Esophagus mucosa (tissue), 1 donor: ENCODE measurements at places on chromosomes 1 and 21.
A peak's percentile ranks its signal among the peaks of the same experiment; 100 is the strongest.

DNA sequence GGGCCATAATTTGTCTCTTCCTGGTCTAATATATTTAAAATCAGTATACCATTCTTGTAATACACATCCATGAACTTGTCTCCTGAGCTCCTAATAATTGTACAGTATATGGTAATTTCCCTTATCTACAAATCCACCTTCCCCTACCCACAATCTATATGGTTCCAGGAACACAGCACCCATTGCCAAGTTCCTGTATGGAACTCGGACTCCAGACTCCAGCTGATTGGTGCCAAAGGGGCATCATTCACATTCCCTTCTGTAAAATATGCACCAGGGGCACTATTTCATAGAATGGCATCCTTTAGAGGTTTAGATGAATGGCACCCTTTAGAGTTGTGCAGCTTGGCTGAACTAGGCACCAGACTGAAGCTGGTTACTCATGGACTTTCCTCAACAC is 58.8 kb upstream of the ZSWIM5 start:
- no peak for ATAC-seq

GRCh38 chr1:248837045-248837780 is 811 bp upstream of the ZNF672 start:
- no peak for ATAC-seq

DNA sequence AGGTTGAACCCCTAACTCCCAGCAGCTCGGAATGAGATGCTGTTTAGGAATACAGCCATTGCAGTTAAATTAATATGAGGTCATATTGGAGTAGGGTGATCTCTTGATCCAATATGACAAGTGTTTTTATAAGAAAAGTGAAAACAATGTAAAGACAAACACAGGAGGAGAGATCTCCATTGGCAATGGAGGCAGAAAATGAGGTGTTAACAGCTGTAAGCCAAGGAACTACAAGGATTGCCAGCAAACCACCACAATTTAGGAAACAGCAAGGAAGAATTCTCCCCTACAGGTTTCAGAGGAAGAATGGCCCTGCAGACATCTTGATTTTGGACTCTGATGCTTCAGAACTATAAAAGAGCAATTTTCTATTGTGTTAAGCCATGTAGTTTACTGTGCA is 774.3 kb downstream of the MRPL39 start:
- no peak for ATAC-seq

DNA sequence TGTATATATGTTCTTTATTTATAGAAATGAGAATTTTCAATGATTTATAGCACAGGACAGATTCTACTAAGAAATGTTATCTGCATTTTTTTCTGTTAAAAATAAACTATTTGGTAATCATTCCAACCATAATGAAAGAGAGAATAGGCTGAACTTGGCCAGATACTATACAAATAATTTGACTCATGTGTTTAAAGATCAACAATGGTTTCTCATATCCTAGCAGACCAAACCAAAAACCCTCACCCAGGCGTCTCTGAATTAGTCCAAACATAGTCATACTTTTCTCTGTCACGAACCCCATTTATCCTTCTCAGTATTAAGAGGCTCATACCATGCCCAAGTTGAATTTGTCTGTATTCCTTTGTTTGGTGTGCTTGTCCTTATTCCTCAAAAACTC is 40.3 kb downstream of the RPE65 start:
- no peak for ATAC-seq

- ATAC-seq, result peak; percentile 98
Measured at GRCh38 chr1:63405021-63405420, 37.6 kb downstream of the ALG6 start.
